ENCODE measurements at places on chromosomes 1 and 21.
A peak's percentile ranks its signal among the peaks of the same experiment; 100 is the strongest.

GRCh38 chr1:10402729-10403274, 3.9 kb downstream of the PGD start:
- DNase-seq, result no peak

DNA sequence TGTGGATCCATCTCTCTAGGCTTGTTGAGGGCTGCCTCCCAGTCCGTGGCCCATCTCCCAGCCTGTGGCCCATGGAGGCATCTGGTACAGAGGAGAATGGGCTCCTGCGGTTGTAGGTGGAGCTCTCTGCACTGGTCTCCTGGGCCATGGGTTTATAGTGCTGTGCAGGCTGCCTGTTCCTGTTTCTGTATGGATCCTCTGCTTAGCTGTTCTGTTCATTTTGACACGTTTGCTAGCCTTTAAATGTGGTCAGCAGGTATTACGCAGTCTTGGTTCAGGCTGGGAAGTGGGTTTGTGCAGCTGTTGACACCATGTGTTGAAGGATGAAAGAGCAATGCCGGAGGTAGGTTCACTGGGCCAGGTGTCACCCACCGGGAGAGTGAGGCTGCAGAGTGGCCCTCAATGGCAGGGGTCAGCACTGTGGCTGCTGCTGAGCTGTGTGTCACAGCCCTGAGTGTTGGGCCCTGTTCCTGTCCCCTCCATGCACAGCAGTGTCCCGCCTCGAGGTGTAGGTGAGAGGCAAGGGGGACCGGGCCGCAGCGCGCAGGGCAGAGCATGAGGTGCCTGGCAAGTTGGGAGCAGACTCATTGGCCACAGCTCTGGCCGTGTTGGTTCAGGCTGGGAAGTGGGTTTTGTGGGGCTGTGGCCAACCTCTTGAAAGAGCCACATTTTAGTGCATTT, 39.0 kb downstream of the SNAP47 start:
- DNase-seq, result no peak

GRCh38 chr1:32953495-32953894, 11.1 kb downstream of the RNF19B start:
- DNase-seq, result no peak

GRCh38 chr1:165300400-165300903, 56.1 kb downstream of the LMX1A start:
- no peak for DNase-seq

DNA sequence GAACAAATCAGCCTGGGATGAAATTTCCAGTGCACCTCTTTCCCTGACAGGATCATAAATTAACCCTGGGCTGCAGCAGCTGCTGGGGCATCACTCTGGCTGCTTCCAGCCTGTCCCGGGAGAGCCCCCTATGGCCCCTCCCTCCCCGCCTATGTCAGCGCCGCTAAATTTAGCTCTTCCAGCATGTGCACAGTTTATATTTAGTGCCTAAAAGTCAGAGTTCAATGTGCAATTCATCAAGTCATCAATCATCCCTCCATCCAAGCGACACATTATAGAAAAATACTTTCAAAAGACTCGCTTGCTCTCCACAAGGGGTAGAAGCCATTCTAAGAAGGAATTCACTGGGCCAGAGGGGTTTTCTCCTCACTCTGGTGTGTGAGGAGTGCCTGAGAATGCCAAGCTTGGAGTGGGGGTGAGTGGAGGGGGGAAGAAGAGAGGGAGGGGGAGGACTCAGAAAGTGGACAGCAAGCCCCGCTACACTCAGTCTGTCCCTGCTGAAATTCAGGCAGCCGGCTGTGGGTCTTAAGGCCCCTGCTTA, 37.4 kb downstream of the XCL1 start:
- DNase-seq, result no peak

DNA sequence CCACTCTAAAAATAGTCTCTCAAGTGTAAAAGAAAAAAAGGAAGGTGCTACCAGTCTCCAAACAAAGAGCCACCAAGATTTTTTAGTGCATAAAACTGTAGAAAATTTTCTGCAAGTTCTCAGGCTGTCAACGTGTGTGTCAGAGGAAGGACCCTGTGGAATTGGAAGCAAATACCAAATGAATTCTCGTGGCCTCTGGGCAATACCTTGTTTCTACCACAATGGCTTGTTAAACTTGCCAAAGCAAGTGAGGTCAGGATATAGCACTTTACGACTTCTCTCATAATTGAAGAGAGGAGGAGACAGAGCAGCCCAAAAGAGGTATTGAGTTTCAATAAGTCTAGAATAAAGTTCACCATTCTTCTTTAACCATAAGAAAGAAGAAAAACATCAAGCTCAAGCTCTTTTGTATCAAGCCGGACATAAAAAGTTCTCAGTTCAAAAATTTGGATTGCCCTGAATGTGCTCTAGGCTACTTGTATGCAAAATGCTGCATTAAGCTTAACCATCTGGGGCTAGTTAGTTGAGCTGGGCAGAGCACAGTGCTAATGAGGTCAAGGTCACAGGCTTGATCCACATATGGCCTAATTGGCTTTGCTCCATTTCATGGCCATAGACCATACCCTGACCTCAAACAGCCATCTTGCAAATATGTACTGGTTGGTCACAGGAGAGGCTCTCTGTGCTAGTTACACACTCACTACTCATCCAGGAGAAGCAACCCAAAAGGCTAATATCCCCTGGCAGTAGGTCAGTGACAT, 60.5 kb downstream of the TBX15 start:
- no peak for DNase-seq

- DNase-seq, result peak; percentile 91
Measured at GRCh38 chr1:173868266-173869020, at the start of gene ZBTB37. Gene ZBTB37 (plus strand): TSS chr1:173868380. CDS start chr1:173870226, 1,846 bp downstream.

- no peak for DNase-seq
Measured at GRCh38 chr1:9761855-9762254, 61.9 kb downstream of the CLSTN1 start.

- no peak for DNase-seq
Measured at GRCh38 chr1:174740249-174740968, 259.3 kb upstream of the CACYBP start.

DNA sequence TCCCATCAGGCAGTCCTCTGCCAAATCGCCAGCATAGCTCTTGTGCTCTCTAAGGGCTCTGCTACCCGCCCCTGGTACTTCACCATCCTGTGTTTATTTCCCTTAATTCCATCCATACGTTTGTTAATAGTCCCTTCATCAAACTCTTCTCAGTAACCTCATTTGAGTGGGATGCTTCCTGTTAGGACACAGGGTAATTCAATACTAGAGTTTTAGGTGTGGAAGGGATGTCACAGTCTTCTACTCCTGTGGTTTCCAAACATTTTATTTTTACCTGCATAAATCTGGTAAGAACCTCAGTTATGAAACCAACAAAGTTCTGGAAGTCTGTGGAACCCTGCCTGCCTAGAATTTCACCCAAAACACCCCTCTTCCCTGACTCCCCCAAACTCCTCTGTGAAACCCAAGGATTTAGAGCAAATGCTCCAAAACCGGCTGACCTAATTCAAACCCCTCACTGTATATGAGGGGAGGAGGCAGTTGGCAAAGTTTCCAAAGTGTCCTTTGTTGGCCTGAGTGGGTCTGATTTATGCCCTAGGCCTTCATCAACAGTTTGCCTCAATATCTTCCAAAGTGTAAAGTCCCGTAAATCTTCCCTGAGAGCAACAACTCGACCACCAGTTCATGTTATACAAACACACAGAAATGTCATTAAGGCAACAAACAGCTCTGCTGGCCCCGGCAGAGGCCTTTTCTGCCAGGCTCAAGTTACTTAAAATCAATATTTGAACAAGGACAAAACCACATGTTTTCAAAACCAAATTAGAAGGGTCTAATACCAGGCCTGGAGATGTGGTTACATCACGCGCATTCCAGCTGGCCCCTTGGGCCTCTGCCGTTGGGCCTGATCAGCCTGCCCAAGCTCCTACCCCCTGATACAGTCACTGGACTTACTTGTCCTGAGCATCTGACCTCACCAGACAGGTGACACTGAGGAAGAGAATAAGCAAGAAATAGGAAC, 82.4 kb upstream of the FGGY start:
- peak; percentile 68 for DNase-seq

GRCh38 chr1:168518201-168518689, 25.6 kb downstream of the XCL2 start:
- DNase-seq, result no peak

GRCh38 chr1:155170806-155171205, 2.3 kb downstream of the KRTCAP2 start:
- no peak for DNase-seq

Data from NCI-H1105 treated with DMSO at 0.1 percent for 48 hours (cell line).